ENCODE measurements at places on chromosomes 16 and 17.

GRCh38 chr17:61238455-61238933 lies 161.1 kb upstream of the TBX2 start:
- DNase-seq = no peak

DNA sequence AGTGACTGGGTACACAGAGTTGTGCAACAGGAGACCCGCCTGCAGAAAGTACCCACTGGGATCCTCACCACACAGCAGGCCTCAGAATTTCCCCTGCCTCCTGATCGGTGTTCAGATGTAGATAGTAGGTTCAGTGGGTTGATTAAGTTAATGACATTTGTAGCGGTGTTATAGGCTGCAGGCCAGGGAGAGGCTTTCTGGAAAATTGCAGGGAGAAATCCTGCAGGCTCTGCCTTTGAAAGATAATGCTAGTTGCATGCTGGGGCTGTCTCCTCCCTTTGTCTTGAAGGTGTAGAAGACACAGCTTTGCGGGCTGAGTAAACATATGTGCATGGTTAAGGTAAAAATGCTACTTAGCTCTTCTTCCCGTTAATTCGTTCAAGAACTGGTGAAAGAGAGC lies 406.3 kb upstream of the RBFOX1 start:
- DNase-seq = no peak

GRCh38 chr17:33948309-33948708 lies 306.8 kb upstream of the CCL2 start:
- no peak for DNase-seq

DNA sequence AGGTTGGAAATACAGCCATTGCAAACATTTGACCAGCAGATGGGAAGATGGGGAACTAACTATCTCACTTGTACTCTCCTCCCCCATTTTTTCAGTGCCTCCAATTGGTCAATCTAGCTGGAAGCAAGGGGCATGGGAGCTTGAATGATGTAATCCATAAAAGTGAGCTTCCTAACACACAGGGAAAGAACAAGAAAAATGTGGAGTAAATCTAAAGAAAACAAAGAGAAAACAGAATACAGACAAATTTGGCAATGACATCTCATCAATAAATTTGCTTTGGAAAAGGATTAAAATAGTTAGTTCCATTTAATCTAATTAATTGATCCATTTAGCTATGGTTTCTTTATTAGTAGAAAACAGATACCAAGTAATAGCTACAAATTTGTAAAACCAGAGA lies 592.6 kb upstream of the SOX9 start:
- no peak for DNase-seq

DNA sequence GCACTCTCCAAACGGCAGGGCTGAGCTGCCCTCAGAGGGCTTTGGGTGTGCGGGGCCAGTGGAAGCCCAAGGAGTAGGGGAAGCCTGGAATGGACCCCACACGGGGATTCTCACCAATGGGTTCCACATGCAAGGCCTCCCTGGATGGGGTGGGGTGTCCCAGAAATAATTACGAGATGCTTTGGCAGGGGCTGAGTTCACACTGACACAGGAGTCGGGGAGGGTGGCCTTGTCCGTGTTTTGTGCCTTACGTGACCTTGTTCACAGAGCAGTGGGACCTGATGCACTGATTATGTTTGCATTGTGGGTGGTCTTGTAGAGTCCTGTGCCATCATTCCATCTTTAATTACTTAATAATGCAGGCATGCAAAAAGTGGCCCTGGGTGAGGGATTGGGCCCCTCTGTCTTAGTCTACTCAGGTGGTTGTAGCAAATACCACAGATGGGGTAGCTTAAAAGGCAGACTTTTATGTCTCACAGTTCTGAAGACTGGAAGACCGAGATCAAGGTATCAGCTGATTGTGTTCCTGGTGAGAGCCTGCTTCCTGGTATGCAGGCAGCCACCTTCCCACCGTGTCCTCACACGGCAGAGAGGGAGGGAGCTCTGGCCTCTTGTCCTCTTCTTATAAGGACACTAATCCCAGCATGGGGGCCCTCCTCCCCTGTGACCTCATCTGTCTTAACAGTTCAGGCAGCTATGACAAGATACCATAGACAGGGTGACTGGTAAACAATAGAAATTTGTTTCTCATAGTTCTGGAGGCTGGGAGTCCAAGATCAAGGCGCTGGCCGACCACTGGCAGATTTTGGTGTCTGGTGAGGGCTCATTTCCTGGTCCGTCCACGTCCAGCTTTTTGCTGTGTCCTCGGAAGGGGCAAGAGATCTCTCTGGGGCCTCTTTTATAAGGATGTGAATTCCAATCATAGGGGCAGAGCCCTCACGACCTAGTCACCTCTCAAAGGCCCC lies 239.4 kb downstream of the IRF8 start:
- DNase-seq = no peak

DNA sequence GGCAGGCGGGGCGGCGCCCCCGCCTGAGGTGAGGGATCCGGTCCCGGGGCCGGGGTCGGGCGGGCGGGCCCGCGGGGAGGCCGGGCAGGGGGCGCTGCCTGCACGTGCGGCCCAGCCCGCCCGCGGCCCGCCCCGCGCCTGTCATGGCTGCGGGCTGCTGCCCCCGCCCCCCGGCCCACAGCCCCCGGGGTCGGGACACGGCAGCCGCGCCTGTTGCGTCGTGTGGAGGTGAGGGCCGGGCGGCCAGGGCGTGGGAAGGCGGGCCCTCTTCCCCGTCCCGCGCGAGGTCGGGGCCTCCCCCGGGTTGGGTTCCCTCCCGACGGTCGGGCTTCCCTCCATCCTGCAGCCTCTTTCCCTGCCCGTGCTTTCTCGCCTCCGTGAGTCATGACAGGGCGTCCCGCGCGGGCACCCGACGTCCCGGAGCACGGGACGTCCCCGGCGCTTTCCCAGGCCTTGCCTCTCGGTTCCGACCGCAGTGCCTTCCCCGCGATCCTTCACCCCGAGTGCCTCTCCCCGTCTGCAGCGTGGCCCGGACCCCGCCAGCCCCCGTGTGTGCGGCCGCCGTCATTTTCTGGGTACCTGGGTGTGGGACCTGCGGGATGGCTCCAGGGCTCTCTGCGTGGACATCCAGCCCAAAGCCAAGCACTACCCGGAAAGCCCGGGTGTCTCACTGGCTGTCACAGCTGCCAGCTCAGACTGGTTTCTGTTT lies 76.7 kb downstream of the CHD9 start:
- peak; percentile 66 for DNase-seq

GRCh38 chr17:62172492-62173291 lies 107.6 kb upstream of the MED13 start:
- DNase-seq = no peak

GRCh38 chr16:6446370-6446769 lies 886.3 kb upstream of the RBFOX1 start:
- DNase-seq = no peak

DNA sequence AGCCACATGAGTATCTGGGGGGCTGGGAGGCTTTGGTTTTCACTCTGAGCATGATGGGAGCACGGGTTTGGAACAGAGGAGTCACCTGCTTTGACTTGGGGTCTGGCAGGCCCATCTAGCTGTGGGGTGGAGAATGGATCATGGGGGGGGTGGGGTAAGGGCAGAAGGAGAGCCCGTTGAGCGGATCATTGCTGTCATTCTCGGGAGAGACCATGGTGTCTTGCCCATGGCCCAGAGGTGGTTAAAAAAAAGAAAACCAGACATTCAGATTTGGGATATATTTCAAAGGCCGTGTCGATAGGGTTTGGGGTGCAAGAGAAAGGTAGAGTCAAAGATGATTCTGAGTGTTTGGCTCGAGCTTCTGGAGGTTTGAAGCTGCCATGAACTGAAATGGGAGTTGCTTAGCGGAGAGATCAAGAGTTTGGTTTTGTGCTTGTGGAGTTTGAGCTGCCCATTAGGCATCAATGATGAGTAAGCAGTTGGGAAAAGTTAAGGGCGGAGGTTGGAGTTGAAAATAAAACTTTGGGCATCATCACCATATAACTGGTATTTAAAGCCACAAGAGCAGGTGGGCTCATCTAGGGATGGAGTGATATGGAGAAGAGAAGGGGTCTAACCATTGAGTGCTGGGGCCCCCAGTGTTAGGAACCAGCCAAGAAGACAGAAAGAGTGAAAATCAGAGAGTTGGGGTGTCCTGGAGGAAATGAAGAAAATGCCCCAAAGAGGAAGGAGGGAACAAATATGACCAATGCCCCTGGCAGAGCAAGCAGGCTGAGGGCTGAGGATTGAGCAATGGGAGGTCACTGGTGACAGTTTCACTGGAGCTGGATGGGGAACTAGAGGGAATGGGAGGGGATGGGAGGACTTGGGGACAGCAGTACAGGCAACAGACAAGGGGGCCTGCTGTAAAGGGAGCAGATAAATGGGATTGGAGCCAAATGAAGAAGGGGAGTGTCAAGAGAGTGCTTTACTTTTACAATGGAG lies 1.9 kb downstream of the NOD2 start:
- DNase-seq = no peak
